ENCODE measurements at places on chromosomes 4 and X.
A peak's percentile ranks its signal among the peaks of the same experiment; 100 is the strongest.

DNA sequence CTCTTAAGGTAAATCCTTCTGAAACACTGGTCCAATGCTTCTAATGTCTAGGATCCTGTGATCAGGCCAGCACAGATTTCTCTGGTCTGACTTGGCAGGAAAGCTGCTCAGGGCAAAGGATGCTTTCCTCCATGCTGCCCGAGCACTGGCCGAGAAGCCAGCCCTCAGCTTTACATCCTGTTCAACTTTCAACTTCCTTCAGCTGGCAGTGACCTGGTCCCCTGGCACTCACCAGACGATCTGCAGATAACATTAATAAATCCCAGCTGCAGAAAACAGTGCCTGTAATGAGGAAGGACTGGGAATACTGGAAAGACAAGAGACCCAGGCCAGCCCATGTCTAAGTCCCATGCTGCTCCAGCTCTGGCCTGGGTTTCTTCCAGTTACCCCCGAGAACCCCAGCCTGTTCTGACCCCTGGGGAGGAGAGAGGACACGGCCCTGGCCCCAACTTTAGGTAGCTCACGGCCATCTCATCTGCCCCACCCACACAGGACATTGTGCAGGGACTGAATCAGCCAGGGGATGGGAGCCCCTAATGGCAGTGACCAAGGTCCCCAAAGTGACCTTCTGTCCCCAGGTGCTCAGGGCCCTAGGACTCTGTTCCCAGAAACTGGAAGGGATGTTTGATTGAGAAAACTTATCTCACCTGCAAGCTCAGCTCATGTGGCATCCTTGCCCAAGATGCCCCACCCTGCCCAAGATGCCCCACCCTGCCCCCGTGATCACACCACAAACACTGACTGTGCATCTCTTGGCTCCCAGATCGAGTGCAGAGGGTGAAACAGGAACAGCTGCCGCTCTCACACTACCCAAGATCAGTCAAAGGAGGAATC, 28.0 kb downstream of the JAKMIP1 start:
- DNase-seq = no peak

DNA sequence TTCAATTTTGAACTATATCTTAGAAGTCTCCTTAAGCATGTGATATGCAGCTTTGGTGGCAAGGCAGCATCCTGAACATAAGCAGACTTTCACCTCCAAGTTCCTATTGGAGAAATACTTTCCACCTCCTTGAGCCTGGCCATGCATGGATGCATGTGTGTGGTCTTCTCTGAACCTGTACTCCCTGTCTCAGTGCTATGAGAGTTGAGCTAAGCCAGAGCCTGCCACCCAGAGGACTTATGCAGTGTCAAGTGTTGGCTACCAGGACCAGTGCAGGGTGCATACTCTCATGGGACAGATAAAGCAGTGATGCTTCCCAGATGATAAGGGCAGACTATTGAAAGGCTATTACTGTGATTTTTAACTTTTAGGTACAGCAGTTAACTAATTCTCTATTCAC, 105.6 kb downstream of the TSPAN7 start:
- no peak for DNase-seq

GRCh38 chr4:153467897-153468262, 1.7 kb downstream of the TMEM131L start:
- DNase-seq = no peak

- DNase-seq = peak; percentile 12
These were observed 47.7 kb downstream of the PDGFRA start for GRCh38 chr4:54276641-54277430.

GRCh38 chr4:128768373-128768996, 41.0 kb upstream of the JADE1 start:
- DNase-seq = no peak
